ENCODE measurements at places on chromosomes 6 and 20.

- no peaks in the 10 kb centered on the region for H3K4me1 ChIP-seq
- no peak overlapping the region for H3K27ac ChIP-seq
- H3K36me3 ChIP-seq, result no peaks in the 10 kb centered on the region
- H3K4me3 ChIP-seq, result no peak overlapping the region
- H3K27me3 ChIP-seq, result peaks cover 16% of the 10 kb centered on the region
These were observed 57.9 kb upstream of the SSTR4 start for GRCh38 chr20:22977047-22977785.

- peaks cover 97% of the 10 kb centered on the region for H3K4me1 ChIP-seq
- peaks cover 67% of the 10 kb centered on the region for H3K36me3 ChIP-seq
- no peak for DNase-seq
- peak overlapping the region; percentile 37 for H3K27ac ChIP-seq
These were observed 29.4 kb downstream of the RIPOR2 start for GRCh38 chr6:24906314-24906713.

GRCh38 chr6:111541026-111541681, 58.1 kb upstream of the REV3L start:
- peaks cover 4% of the 10 kb centered on the region for H3K36me3 ChIP-seq
- H3K4me3 ChIP-seq, result no peak overlapping the region
- no peak overlapping the region for H3K27ac ChIP-seq
- no peaks in the 10 kb centered on the region for H3K27me3 ChIP-seq

DNA sequence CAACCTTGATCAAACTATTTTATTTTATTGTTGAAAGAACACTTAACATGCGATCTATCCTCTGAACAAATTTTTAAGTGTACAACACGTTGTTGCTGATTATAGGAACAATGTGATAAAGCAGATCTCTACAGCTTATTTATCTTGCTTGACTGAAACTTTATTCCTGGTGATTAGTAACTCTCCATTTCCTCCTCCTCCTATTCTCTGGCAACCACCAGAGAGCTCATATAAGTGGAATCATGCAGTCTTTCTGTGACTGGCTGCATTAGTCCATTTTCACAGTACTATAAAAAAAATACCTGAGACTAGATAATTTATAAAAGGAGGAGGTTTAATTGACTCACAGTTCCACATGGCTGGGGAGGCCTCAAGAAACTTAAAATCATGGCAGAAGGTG, 218.1 kb downstream of the LRFN2 start:
- H3K4me3 ChIP-seq, result no peak overlapping the region
- no peak overlapping the region for H3K27ac ChIP-seq
- H3K4me1 ChIP-seq, result peaks cover 21% of the 10 kb centered on the region
- DNase-seq, result no peak
- H3K27me3 ChIP-seq, result no peaks in the 10 kb centered on the region

GRCh38 chr6:64685401-64685800, 1021.6 kb downstream of the EYS start:
- DNase-seq, result no peak
- H3K27ac ChIP-seq, result no peak overlapping the region
- H3K4me3 ChIP-seq, result no peak overlapping the region
- H3K27me3 ChIP-seq, result no peaks in the 10 kb centered on the region
- H3K36me3 ChIP-seq, result no peaks in the 10 kb centered on the region
- H3K4me1 ChIP-seq, result no peaks in the 10 kb centered on the region

GRCh38 chr6:103617642-103618041, 1242.1 kb downstream of the HACE1 start:
- H3K27me3 ChIP-seq, result no peaks in the 10 kb centered on the region
- H3K36me3 ChIP-seq, result peaks cover 1% of the 10 kb centered on the region
- H3K4me3 ChIP-seq, result no peak overlapping the region

DNA sequence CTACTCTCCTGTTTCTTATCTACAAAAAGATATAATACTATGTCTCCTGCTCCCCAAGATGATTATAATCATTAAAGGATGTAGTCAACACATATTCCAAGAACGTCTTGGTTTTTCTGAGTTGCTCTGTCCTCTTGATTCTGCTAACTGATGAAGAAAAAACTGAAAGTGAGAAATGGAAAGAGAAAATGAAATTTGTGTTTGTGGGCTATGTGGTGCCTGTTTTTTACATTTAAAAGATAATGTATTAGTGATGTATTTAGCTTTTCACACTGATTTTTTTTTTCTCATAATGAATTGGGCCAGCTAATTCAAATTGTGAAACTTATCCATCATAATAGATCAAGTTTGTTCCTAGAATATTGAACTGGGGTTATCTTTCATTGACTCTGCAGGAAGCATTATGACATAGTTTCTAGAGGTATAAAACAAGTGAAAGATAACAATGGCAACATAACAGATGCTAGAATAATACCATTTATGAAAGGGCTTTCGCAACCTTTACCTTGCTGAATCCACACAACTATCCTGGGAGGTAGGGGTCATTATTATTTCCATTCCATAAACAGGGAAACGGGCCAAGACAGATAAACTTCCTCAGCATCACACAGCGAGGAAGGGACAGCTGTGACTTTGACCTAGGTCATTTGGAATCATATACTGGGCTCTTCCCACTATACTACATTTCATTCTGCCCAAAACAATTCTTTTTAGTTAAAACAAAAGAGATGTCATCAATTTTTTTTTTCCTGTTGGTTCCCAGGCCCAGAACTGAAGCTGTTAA, 336.7 kb downstream of the GJA1 start:
- H3K27me3 ChIP-seq, result no peaks in the 10 kb centered on the region
- H3K4me1 ChIP-seq, result no peaks in the 10 kb centered on the region
- DNase-seq, result no peak
- H3K27ac ChIP-seq, result no peak overlapping the region

DNA sequence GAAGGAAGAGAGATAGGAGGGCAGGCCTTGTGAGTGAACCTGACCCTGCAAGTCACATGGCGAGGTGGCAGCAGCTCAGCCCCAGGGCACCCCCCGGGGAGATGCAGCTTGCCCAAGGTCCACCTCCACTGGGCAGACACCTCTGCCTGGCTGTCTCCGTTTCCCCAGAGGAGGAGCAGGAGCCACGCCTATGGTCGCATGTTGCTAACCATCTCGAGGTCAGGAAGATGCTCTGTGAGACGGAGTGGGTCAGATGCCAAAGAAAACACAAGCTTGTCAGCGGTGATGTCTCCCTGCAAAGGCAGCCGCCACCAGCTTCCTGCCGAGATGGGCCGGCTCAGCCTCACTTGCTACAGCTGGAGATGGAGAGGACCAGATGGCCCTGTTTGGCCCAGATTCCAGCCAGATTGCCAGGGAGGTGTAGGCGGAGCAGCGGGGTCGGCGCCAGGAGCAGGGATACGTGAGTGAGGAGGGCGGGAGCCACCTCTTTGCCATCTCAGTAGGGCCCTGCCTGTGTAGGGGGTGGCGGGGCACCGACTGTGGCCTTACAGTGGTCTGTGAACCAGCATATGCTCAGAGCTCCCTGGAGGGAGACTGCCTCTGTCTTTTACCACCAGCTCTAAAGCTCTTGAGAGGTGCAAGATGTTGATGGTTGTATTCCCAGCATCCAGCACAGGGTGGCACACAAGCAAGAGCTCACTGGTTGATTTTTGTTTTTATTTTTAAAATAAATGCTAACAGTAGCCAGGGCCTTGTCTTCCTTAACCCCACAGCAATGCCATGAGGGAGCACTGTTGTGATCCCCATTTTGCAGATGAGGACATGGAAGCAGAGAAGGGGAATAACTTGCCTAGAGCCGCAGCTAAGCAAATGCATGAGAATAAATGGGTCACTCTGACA, 42.9 kb upstream of the FAM83D start:
- DNase-seq, result no peak
- H3K4me3 ChIP-seq, result peak overlapping the region; percentile 61
- peaks cover 17% of the 10 kb centered on the region for H3K36me3 ChIP-seq
- H3K27me3 ChIP-seq, result no peaks in the 10 kb centered on the region
- peak overlapping the region; percentile 94 for H3K27ac ChIP-seq
- peaks cover 74% of the 10 kb centered on the region for H3K4me1 ChIP-seq

- no peaks in the 10 kb centered on the region for H3K27me3 ChIP-seq
- peaks cover 42% of the 10 kb centered on the region for H3K4me1 ChIP-seq
- H3K36me3 ChIP-seq, result peaks cover 21% of the 10 kb centered on the region
These were observed 3.9 kb upstream of the REV3L start for GRCh38 chr6:111486921-111487320.

DNA sequence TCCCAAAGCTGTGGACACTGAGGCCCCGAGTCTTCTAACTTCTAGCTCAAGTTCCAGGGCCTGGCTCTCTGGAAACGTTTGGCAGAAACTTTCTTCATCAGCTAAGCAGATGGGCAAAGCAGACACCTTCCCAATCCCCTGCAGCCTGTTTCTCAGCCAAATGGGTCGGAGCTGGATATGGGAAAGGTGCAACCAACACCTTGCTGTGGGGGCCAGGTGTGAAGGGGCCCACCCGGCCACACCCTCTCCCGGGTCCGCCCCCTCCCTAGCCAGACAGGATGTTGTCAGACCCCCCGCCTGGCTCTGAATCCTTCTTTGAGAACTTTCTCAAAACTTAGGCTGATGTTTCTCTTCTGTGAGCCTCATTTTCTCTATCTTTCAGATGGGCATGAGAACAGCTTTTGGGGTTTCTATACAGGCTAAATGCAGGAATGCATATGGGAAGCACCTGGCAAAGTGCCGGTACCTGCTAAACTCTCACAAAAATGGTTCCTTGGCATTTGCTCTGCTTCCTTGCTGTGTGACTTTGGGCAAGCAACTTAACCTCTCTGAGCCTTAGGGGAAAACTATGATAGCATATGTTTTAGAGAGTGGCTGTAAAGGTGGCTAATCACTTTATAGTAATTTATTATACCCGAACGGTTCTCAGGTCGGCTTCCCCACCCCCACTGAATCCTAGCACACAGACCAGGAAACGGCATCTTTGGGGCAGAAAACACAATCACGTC, 1.8 kb downstream of the SNAI1 start:
- no peak overlapping the region for H3K27ac ChIP-seq
- DNase-seq, result no peak
- peaks cover 7% of the 10 kb centered on the region for H3K4me1 ChIP-seq
- H3K4me3 ChIP-seq, result no peak overlapping the region

DNA sequence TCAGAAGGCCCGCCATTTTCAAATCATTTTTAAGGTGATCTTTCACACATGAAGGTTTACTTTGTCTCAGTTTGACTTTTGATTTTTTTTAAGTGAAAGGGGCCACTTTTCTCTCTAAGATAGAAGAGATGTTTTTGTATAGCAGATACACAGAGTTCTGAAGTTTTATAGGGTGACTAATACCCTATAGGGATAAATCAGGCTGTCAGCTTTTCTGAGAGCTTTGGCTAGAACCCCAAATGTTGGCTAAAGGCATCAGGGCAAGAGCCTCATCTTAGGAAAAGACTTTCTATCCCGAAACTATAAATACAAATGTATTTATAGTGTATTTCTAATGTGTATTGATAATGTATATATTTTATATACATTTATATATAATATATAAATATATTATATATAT, 181.4 kb downstream of the TBX18 start:
- DNase-seq, result no peak
- no peak overlapping the region for H3K27ac ChIP-seq
- H3K27me3 ChIP-seq, result no peaks in the 10 kb centered on the region
- H3K36me3 ChIP-seq, result no peaks in the 10 kb centered on the region
- no peak overlapping the region for H3K4me3 ChIP-seq

DNA sequence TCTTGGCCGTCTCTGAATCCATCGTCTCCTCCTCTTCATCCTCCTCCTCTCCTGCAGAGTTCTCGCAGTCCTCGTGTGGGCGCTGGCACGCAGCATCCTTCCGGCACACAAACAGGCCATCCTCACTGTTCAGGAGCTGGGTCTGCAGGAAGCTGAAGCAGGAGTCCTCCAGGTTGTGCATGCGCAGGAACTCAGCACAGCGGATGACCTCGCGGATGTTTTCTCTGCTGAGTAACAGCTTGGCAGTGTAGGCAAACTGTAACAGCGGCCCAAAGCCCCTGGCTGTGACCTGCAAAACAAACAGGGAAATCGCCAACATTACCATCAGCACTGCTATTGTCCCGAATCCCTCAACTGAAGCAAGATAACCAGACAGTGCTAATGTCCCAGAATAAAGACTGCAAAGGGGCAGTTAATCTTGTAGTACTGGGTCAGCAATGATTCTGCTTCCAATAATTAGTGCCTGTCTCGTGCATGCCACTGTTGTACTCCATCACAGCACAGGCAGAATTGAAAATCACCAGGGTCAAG, 57.4 kb downstream of the GJA10 start:
- H3K27me3 ChIP-seq, result no peaks in the 10 kb centered on the region
- DNase-seq, result no peak
- H3K36me3 ChIP-seq, result peaks cover 10% of the 10 kb centered on the region
- peak overlapping the region; percentile 74 for H3K27ac ChIP-seq
- H3K4me1 ChIP-seq, result peaks cover 50% of the 10 kb centered on the region
- peak overlapping the region; percentile 61 for H3K4me3 ChIP-seq

DNA sequence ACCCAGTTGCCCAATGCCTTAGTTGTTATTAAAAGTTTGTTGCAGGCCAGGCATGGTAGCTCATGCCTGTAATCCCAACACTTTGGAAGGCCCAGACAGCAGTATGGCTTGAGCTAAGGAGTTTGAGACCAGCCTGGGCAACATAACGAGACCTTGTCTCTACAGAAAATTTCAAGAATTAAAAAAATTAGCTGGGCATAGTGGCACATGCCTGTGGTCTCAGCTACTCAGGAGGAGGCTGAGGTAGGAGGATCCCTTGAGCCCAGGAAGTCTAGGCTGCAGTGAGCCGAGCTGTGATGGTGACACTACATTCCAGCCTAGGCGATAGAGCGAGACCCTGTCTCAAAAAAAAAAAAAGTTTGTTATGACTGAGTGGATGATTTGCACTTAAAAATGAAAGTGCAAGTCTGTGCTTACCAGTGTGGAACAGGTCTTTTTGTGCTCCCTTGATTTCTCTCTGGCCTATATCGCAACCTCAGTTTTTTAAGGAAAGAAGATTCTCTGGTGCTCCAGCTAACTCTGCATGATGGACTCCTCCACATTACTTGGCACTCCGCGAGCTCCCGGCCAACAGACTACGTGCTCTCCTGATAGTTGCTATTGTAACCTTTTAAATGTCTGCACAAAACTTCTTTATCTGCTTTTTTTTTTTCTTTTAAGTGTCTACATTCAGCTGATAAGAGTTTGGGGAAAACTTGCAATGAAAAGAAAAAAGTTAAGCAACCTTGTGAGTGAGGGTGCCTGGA, 22.1 kb downstream of the ZKSCAN3 start:
- H3K27me3 ChIP-seq, result no peaks in the 10 kb centered on the region
- no peaks in the 10 kb centered on the region for H3K4me1 ChIP-seq
- H3K4me3 ChIP-seq, result no peak overlapping the region
- DNase-seq, result no peak
- H3K36me3 ChIP-seq, result peaks cover 5% of the 10 kb centered on the region

DNA sequence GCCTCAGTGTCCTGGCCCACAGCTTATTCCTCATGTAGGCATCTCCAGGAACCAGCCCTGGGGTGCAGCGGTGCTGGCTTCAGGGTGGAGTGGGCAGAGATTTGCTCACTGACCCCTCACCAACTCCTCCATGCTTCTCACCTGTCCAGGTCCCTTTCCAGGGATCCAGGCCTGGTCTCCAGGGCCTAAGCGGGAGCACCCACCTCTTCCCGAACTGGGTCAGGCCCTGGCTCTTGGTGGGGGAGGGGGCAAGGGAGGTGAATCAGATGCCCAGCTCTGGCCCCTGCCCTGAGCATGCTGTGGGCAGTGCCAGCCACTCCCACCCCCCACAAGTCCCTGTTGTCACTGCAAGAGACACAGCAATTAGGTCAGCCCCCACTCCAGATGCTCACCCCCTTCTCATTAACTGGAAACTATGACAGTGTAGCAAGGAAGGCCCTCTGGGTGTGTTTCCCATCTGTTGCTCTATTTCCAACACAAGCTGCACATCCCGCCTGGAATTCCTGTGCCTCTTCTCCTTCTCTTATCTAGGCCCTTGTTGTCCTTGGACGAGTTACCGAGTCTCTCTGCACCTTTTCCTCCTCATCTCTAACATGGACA, 37.0 kb downstream of the MDFI start:
- peaks cover 71% of the 10 kb centered on the region for H3K27me3 ChIP-seq
- no peak overlapping the region for H3K27ac ChIP-seq
- no peak overlapping the region for H3K4me3 ChIP-seq
- DNase-seq, result no peak
- no peaks in the 10 kb centered on the region for H3K36me3 ChIP-seq
- no peaks in the 10 kb centered on the region for H3K4me1 ChIP-seq

Measured in central memory CD8-positive, alpha-beta T cell (primary cell).